Hematopoietic multipotent progenitor cell (in vitro differentiated cells): ENCODE measurements at places on chromosomes 5 and 9. TPM values are rescaled to one million over a fixed set of nuclear protein-coding genes. Genes with fewer than 3 reads are reported as not detected.

The SEMA4D gene
- total RNA-seq = 53.9 TPM

- DNase-seq = no peak
These were observed 38.5 kb downstream of the ICE1 start for GRCh38 chr5:5461012-5461411.

DNA sequence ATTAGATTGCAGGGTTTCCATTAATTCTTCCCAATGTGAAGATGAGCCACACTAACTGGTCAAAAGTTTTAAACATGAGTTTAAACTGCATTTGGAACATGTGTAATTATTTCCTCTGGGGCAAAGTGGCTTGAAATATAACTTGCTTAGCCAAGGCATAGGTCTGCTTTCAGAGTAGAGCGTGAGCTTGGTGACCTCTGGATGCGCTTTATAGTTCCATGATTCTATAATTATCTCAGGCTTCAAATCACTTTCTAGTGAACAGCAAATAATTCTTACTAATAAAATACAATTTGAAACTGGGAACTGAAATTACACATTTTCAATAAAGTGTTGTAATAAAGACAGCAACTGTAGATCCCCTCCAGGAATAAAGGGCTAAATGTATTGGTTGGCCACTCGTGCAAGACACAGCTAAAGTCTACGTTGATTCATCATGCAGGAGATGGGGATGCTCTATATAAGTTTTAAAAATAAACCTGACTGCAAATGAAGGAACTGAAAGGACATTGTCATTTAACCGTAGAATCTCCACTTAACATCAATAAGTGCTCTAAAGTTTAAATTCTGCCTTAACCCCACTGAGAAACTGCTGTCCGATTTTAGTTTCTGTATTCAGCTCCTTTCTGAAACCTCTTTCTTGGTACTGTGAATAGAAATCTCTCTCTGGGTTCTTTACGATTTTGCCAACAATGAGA lies 460.0 kb downstream of the PSAT1 start:
- DNase-seq = no peak

DNA sequence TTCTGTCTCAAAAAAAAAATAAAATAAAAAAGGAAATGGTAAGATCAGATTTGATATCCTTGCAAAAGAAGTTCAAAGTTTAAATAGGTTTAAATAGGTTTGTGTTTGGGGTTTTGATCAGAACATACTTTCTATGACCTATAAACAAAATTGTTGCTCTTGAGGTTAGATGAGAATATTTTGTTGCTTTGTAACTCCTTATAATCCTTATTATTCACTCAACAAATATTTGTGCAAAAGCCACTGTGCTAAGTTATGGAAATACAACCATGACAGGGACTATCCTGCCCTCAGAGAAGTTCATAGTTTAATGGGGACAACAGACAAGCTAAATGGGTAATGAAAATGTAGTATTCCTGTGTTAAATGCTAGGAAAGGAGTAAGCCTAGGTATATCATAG lies 71.5 kb downstream of the INVS start:
- no peak for DNase-seq
